ENCODE measurements at places on chromosomes 13 and 19.
A peak's percentile ranks its signal among the peaks of the same experiment; 100 is the strongest.

DNA sequence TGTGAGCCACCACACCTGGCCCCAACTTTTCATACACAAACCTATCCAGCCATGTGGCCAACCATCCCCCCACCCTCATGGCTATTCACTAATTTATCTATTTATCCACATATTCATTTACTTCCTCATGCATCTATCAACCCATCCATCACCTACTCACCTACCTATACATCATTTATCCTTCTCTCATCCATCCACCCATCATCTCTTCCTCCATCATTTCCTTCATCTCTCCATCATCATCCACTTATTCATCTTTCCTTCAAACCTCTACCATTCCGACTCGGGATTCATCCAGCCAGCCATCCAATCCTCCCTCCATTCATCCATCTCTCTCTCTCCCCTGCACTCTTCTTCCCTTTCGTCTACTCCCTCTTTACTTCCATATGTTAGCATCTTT lies 54.6 kb downstream of the RYR1 start:
- DNase-seq: no peak

GRCh38 chr19:1090731-1091543 lies 4.2 kb downstream of the POLR2E start:
- DNase-seq: no peak

DNA sequence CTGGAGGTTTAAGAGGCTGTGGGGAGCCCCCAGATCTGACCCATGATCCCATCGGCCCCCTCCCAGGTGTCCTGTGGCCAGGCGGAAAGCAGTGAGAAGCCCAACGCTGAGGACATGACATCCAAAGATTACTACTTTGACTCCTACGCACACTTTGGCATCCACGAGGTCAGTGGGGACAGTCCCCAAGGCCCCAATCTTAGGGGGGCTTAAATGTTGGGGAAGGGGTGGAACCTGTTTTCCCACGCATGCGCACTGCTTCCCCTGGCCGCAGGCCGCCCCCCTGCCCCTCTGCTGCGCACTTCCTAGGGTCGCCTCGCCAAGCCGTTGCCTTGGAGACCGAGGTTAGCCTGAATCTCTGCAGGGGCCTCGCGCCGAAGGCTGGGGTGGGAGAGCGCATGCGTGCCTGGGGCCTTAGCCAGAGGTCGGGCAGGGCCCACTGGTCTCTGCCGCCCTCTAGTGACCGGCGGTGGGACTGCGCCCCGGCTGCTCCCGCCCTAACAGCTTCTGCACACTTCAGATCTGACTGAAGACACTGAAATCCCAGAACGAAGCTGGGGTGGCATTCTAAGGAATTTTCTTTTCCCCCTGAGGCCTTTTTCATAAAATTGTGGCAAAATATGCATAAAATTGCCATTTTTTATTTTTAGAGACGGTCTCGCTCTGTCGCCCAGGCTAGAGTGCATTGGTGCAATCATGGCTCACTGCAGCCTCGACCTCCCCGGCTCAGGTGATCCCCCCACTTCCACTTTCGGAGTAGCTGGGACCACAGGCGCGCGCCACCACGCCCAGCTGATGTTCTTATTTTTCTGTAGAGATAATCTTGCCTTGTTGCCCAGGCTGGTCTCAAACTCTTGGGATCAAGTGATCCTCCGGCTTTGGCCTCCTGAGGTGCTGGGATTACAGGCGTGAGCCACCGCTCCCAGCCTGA lies 3.6 kb downstream of the PRMT1 start:
- DNase-seq: peak; percentile 78

- no peak for DNase-seq
These were observed 18.6 kb upstream of the AKT2 start for GRCh38 chr19:40303765-40304164.

DNA sequence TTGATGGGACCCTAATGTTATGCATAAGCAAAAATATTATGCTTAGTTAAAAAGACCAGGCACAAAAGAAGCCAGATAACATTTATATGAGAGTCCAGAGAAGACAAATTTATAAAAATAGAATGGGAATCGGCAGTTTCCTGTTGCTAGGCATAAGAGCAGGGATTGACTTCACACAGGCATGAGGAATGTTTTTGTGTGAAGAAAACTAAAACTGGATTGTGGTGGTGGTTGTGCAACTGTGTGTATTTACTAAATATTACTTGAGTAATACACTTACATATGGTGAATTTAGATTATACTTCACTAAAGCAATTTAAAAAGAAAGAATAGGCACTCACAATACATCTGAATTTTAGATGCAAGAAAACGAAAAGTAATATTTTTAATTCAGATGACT lies 108.3 kb downstream of the SLITRK1 start:
- no peak for DNase-seq

GRCh38 chr13:50426927-50427326 lies 411.7 kb downstream of the KCNRG start:
- DNase-seq: no peak

- DNase-seq: no peak
These were observed 20.3 kb upstream of the WDR88 start for GRCh38 chr19:33111587-33111986.

- no peak for DNase-seq
These were observed 449.8 kb downstream of the FGF9 start for GRCh38 chr13:22120646-22121045.

GRCh38 chr19:39341129-39341718 lies 997 bp upstream of the SAMD4B start:
- DNase-seq: peak; percentile 43

- DNase-seq: no peak
These were observed 12.0 kb downstream of the FPR1 start for GRCh38 chr19:51739466-51740213.

GRCh38 chr19:4149518-4150288 lies 3.7 kb upstream of the CREB3L3 start:
- DNase-seq: no peak

GRCh38 chr13:94704377-94705080 lies 7.8 kb downstream of the SOX21 start:
- no peak for DNase-seq

DNA sequence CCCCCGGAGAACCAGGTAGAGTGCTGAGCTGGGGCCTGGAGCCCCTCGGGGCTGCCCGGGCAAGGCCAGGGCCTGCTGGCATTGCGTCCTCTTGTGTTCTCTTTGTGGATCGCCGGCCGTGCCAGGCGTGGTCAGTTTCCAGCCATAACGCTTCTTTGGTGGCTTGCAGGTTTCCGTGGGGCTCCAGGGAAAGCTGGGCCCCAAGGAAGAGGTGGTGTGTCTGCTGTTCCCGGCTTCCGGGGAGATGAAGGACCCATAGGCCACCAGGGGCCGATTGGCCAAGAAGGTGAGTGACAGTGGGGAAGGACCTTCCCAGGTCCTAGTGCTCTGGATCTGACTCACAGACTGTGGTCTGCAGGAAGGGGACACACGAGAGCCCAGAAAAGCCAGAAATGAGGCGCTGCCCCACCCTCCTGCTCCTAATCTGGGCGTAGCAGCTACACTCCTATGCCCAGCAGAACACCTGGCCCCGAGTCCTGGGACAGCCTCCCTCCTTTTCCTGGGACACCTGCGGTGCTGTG lies 57.5 kb downstream of the RAB20 start:
- no peak for DNase-seq

DNA sequence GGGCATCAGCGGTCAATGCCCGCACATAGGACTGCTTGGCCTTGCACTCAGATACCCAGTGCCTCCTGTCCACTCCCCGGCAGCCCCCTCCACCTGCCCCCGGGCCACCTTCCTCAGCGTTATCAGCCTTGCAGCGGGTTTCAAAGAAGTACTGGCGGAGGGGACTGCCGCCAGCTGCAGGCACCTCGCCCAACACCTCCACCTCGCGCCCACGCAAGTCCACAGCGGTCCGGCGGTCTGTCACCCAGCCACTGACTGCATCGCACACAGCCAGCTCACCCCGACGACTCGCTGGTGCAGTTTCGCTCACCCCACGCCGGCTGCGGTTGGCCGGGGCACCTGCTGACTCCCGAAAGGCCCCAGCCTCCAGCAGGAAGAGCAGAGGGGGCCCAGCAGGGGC lies 3.2 kb downstream of the NTF4 start:
- no peak for DNase-seq

GRCh38 chr19:38304866-38305429 lies 897 bp downstream of the C19orf33 start:
- no peak for DNase-seq

DNA sequence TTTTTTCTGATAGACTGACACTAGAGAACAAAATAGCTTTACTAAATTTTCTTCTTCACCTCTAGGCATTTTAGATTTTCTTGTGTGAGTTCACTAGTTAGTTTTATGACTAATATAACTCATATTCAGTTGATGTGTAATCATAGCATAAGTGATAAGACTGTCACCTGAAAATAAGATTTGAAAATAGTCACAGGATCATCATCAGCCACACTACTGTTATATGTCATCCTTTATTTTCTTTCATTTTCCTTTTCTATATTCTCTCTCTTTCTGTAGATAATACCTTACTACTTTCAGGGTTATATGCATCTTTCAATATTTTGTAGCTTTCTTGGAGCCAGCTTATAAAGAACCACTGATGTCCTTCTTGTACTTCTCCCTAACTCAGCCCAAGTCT lies 292.6 kb downstream of the TDRD3 start:
- DNase-seq: no peak

DNA sequence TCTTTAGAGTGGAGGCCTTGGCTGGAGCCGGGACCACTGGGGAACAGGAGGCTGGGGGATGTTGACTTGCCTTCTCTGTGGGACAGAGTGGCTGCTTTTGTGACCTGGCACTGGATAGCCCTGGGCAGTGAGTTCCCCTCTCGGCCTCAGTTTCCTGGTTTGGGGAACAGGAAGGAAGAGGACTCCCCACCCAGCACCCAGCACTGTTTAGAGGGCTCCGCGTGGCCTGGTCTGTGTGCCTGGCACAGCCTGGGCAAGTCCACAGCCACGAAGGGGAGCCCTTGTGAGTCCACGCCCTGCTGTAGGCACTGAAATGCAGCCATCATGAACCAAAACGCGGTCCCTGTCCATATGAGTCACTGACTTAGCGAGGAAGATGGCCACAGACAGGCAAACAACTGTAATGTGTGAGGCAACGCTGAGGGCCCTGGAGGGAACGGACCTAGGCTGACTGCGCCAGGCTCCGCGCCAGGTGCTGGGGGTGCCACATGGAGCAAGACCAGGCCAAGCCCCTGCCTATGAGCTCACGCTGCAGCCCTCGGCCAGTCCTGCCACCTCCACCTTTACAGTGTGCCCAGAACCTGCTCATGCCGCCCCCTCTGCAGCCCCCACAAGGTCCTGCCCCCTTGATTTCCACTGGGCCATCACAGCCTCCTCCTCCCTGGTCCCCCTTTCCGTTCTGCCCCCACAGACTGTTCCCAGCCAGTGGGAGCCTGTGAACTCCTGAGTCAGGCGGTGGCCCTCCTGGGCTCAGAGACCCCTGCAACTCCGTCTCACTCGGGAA lies 35.5 kb downstream of the PAK4 start:
- DNase-seq: no peak

GRCh38 chr13:112712451-112713207 lies 22.8 kb downstream of the ATP11A start:
- peak; percentile 20 for DNase-seq

DNA sequence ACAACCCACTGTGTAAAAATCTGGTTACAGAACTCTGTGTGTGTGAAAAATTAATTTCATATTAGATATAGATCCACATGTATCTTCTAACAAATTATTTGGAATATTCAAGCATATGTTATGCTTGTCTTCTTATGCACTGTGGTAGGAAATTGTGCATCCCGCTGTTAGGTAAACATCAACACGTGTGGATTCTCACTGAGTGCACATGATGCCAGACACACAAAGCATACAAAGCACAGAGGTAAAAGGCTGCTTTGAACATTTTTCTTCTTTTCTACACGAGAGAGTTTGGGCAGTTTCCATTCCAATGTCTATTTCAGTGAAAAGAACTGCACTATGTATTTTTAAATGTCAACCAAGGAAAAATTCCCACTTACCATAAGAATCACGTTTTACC lies 354.9 kb downstream of the PCDH9 start:
- DNase-seq: no peak

DNA sequence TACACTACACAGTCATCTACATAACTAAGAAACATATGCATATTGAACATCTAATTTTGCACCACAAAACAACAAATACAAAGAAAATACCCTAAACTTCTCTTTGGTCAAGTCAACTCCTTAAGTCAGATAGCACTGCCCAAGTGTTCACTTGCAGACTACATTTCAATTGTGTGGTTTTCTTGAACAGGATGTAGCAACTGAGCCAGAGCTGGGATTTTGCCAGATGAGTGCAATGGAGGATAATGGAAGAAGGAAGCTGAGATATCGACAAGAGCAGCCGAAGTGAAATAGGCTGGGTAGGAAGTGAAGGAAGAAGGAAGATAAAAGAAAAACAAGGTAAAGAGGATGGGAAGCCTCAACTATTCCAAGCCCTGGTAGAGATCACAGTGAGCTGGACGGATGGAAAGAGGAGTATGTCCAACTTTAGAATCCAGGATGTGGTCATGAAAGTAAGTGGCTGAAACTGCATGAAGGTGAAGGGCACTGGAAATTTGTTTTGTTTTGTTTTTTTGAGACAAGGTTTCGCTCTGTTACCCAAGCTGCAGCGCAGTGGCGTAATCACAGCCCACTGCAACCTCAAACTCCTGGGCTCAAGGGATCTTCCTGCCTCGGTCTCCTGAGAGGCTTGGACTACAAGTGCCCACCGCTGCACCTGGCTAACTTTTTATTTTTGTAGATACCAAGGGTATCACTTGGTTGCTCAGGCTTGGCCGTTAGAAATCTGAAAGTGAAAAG lies 15.0 kb downstream of the NUFIP1 start:
- no peak for DNase-seq

DNA sequence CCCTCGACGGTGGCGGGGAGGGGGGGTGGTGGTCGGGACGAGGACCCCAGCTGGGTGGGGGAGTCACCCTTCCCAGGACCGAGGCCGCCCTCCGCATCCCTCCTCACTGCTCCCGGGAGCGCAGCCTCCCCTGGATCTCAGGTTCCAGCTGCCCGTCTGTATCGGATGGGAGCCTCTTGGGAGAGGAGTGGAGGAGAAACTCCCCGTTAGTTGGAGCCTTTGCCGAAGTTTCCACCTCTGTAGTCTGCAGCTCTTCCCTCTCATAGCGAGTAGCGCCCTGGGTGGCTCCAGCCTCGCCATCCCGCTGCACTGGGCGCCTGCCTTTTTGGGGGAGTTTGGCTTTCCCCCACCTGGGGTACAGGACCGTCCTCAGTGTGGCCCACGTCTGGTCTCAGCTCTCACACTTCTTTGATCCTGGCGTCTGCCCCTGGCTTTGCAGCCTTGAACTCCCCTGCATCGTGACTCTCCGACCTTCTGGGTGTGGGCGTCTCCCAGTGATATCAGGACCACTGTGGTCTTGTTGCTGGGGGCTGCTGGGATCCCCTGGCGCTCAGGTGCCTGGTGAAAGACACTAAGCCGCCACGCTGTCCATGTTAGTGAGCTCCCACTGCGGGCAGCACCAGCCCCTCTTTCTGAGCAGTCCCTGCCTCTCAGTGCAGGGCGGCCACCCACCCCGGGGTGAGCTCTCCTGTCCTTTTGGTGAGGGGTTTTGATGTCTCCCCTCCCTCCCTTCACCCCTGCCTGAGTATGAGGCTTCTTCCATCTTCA lies 1.1 kb downstream of the CNOT3 start:
- no peak for DNase-seq

DNA sequence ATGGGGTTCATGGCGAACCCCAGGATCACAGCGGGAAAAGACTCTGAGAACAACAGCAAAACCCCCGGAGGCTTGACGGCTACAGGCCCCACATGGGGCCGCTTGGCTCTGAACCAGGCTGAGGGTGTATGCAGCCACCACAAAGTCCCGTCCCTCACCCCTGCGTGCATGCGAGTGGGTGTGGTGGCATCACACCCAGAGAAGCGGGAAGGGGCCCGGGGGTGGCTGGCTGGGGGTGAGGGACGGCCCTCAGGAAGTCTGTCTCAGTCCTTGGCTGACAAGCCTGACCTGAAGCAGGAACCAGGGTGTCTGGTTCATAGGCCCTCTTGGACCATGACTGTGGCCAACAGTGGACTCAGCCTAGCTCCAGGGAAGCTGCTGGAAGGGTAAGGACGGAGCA lies 34.2 kb downstream of the CEBPG start:
- no peak for DNase-seq

Data from tibial artery (tissue), 4 donors.